ENCODE measurements at places on chromosomes 5 and 9. TPM values are rescaled to one million over a fixed set of nuclear protein-coding genes. Genes with fewer than 3 reads are reported as not detected.

The LAMC3 gene
- 0.11 TPM for total RNA-seq

The TYRP1 gene
- total RNA-seq, result not detected

DNA sequence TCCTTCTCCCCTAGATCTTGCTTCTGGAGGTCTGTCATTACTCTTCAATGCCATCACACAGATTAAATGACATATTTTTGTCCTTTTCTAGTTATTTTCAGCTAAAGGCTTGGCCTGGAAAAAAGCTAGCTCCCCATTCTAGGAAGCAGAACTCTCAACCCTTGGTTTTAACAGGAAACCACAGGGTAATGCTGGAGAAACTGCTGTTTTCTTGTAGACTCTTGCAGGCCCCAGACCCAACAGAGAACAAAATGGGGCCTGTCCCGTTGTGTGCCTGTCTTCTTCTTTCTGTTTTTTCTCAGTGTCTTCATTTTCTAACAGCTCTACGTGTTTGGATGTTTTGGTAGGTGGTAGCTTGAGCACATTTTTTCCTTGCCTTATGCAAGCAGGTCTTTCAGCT, 21.5 kb downstream of the DCANP1 start:
- no peak for ATAC-seq

The PTGES gene
- total RNA-seq, result not detected

The THG1L gene
- total RNA-seq, result 11.0 TPM

The NSG2 gene
- total RNA-seq, result not detected

DNA sequence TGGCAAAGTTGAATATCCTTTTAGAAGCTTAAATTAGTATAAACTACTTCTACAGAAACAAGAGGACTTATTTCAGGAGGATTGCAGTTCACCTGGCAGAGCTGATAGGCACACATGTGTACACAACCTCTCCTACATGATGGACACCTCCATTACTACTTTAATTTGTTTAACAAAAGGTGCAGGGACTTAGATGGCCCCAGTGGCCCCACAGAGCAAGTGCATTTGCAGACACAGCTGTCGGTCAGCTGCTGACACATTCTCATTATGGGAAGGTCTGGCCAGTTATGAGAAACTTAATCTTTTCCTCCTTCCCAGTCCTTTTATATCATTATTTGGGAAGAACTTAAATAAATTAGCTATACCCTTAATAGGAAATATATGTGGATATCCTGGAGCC, 28.3 kb downstream of the TDRD7 start:
- ATAC-seq, result no peak

The ZFP37 gene
- 3.2 TPM for total RNA-seq

GRCh38 chr5:119176785-119177184, 105.9 kb downstream of the DMXL1 start:
- no peak for ATAC-seq

The LECT2 gene
- total RNA-seq, result not detected

All from activated T-helper 17 cell treated with anti-CD3 and anti-CD28 coated beads, Interleukin-2, amount 50 U/mL, for 72 hours (primary cell).